Right ventricle myocardium inferior (tissue), 1 donor: ENCODE measurements at places on chromosomes 16 and 17. TPM values are rescaled to one million over a fixed set of nuclear protein-coding genes. Genes with fewer than 3 reads are reported as not detected.

PIRT gene
- total RNA-seq = not detected

ALDH3A1 gene
- not detected for total RNA-seq

KRT24 gene
- not detected for total RNA-seq

CACNA1H gene
- 6.0 TPM for total RNA-seq

OR2C1 gene
- not detected for total RNA-seq

IRF8 gene
- 3.3 TPM for total RNA-seq

G6PC1 gene
- not detected for total RNA-seq

LDAF1 gene
- 129 TPM for total RNA-seq

PHLPP2 gene
- 2.1 TPM for total RNA-seq

CHST6 gene
- total RNA-seq = 0.62 TPM

FBXW10B gene
- total RNA-seq = 0.84 TPM

CDH5 gene
- total RNA-seq = 58.4 TPM

ARL6IP1 gene
- total RNA-seq = 27.2 TPM

DNA sequence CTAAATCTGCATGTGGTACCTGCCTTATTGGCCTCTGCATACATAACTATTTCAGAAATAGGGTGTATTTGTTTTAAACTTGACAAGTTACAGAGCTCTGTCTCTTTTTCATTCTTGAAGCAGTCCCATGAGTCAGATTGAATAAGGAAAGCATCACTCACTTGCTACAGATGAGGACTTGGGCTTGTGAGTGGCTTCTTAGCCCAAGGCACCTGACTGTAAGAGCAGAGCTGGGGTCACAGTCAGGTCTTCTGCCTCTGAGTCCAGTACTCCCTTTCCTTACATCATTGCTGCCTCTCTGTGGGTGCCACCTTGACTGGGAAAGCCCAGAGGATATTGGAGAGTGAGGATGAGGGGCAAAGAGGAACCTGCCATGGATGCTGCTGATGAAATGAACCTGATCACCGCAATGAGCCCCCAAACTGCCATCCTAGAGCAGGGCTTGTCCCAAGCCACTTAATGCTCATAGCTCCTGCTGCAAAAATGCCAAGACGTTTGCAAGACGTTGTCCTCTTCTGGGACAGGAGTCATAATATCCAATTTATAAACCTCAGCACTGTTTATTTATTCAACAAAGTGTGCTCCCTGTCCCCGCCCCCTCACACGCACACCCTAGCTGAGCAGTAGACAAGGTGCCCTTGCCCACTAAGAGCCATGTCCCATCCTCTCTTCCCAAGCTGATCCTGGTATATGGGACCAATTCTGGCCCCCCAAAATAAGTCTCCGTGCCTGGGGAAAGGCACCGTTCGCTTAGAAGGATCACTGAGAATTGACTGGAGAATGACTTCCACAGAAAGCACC is 74.1 kb downstream of the CCDC182 start:
- DNase-seq = no peak

DNA sequence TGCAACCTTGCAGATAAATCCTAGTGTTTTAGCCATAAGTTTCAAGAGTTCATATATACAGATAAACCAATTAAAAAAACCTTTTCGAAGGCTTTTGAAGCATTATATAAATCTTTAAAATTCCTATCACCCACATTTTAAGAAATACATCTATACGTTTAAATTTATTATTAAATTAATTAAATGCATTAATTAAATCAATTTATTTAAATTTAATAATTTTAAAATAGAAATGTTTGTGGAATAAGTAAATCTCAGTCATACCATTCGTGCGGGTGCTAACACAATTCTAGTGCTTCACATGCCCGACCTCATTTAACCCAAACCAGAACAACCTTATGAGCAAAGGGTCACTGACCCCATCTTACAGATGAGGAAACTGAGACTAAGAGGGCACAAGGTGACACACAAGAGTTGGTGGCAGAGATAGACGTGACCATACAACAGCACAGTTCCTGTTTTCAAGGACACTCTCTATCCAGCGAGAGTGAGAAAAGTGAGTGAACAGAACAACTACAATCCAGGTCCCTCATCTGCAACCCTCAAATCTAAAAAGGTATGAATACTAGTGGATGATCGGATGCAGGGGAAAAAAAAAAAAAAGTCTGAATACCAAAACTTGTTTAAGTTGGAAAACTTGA is 1.4 kb downstream of the NSMCE1 start:
- DNase-seq = no peak

DNA sequence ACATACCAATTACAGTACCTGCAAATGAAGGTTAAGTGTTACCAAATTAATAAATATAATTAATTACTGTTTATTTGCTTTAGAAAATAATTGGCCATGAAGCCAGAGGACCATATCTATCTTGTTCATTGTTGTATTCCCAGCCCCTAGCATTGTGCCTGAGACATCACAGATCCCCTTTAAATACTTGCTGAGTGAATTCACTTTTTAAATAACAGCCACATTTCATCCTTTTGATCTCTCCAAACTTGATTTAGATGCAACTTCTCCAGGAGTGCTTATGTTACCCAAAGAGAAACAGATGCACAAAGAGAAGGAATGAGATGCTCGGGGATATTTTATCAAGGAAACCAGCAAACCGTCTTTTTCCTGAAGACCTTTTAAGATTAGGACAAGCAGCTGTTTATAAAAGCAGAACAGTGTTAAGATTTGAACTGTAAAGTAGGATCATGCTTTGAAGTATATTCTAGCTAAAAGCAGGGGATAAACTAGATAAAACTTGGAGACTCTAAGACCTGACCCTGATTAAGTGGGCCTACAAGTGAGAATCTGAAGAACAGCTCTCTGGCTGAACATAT is 66.3 kb downstream of the CHD9 start:
- DNase-seq = no peak

GRCh38 chr16:13083681-13084080 is 182.3 kb downstream of the SHISA9 start:
- DNase-seq = no peak

DNA sequence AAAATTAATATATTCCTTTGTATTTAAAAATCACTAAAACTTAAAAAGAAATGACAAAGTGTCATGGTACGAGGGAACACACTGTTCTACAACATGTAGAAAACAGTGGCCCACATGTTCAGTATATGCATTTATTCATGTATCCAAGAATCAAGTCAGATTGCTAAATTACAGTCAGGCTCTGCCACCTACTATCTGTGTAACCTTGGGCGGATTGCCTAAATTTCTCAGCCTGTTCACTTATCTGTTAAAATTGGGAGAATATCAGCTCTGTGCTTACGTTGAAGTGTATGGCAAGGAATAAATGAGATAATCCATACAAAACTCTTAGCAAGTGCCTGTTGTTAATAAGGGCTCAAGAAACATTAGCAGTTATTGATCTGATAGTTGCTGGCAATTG is 3.4 kb upstream of the USP22 start:
- no peak for DNase-seq

- no peak for DNase-seq
These were observed 13.7 kb downstream of the PPY start for GRCh38 chr17:43928609-43929008.

- no peak for DNase-seq
These were observed 10.8 kb downstream of the CDK5R1 start for GRCh38 chr17:32497431-32498205.

GRCh38 chr16:4612474-4612931 is 2.2 kb downstream of the UBALD1 start:
- DNase-seq = no peak

- no peak for DNase-seq
These were observed 1.0 kb downstream of the FZD2 start for GRCh38 chr17:44558334-44558709.

GRCh38 chr16:20910781-20911321 is 10.3 kb downstream of the LYRM1 start:
- DNase-seq = no peak

DNA sequence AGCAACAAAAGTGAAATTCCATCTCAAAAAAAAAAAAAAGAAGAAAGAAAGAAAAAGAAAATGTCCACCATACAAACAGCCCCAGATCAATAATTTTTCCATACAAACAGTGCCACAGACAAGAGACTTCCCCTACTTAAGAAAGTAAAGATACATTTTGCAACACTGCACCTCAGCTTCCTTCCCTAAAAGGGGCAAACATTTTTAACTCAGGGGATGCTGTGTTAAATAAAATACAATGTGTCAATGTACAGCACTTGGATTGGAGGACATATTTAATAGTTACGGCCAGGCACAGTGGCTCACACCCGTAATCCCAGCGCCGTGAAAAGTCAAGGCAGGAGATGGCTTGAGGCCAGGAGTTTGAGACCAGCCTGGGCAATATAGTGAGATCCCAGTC is 22.3 kb downstream of the MYH11 start:
- no peak for DNase-seq

GRCh38 chr16:57679767-57680482 is 11.8 kb downstream of the ADGRG3 start:
- no peak for DNase-seq

- no peak for DNase-seq
These were observed 17.4 kb downstream of the ARHGAP27 start for GRCh38 chr17:45414990-45415881.

GRCh38 chr17:68646626-68647526 is 45.7 kb upstream of the FAM20A start:
- DNase-seq = no peak

GRCh38 chr16:66933776-66934137 is 445 bp downstream of the CIAO2B start:
- DNase-seq = no peak

DNA sequence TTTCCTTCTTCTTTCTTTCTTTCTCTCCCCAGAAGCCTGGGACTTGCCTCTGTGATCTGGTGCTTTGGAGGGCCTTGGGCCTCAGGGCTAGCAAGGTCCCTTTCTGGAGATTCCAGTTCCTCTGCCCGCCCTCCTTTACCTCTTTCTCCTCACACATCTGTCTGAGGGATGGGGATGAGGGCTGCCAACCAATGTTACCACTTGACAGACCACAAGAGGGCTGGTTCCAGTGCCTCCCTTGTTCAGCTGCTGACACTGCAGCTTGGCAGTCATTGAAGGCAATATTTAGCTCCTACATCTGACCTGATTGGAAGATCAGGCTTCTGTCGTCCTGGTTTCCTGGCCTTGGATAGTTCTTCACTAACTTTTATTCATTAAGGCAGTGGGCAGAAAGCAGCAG is 3.6 kb upstream of the ZNF652 start:
- DNase-seq = no peak

GRCh38 chr16:67534431-67534830 is 5.8 kb downstream of the RIPOR1 start:
- DNase-seq = no peak

GRCh38 chr16:13919330-13919682 is 648 bp upstream of the ERCC4 start:
- no peak for DNase-seq

- no peak for DNase-seq
These were observed 46.3 kb downstream of the VMP1 start for GRCh38 chr17:59753522-59754467.

DNA sequence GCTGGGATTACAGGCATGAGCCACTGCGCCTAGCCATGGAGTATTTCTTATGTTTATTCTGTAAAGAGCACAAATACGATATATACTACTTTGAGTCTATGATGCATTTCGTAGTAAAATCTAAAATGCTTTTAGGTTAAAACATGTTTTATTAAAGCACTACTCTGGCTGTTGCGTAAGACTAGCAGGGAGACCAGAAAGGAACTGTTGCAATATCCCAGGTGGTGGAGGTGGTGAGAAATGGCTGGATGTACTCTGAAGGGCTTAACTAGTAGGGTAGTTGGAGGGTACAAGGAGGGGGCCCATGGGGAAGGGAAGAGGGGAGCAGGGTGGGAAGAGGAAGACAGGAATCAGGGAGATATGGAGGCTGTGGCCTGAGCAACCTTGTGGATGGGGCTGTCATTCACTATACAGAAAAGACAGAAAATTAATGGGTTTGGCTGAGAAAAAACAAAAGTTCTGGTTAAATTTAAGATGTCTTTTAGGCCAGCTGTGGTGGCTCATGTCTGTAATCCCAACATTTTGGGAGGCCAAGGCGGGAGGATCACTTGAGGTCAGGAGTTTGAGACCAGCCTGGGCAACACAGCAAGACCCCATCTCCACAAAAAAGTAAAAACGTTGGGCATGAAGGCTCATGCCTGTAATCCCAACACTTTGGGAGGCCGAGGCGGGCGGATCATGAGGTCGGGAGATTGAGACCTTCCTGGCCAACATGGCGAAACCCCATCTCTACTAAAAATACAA is 35.8 kb downstream of the ST3GAL2 start:
- DNase-seq = peak; percentile 26

GRCh38 chr17:66441101-66441661 is 138.8 kb downstream of the PRKCA start:
- DNase-seq = no peak

- no peak for DNase-seq
These were observed 72.6 kb downstream of the MGAT5B start for GRCh38 chr17:76940738-76941350.

DNA sequence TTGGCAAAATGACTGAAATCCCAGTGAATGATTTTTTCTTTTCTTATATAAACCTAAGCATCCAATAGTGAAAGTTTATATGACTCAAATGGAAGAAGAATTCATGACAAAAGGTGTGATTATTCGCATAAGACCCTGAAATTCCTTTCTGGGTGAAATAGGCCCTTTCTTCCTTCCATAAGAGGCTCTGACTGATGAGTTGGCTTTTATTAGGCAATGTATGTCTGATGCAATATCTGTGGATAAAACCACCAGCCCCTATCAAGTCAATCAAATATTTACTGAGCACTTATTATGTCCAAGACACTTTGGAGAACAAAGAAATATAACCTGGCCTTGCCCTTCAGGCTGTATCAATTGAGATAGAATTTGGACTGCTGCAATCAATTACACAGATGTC is 316.6 kb downstream of the CDH13 start:
- DNase-seq = no peak

DNA sequence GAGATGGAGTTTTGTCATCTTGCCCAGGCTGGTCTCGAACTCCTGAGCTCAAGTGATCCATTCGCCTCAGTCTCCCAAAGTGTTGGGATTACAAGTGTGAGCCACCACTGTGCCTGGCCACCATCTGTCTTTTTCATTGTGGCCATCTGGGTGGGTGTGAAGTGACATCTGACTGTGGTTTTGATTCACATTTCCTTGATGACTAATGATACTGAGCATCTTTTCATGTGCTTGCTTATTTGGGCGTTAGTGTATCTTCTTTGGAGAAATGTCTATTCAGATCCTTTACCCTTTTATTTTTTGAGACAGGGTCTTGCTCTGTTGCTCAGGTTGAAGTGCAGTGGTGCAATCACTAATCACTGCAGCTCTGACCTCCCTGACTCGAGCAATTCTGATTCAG is 53.9 kb upstream of the ERN1 start:
- DNase-seq = no peak
